ENCODE measurements at places on chromosomes 16 and 17.

- peak; percentile 89 for DNase-seq
These were observed 45.6 kb downstream of the PRMT7 start for GRCh38 chr16:68356249-68356918.

- DNase-seq: no peak
These were observed 193.2 kb upstream of the MYOCD start for GRCh38 chr17:12472252-12473173.

GRCh38 chr16:84613408-84614072, 4.3 kb downstream of the COTL1 start:
- peak; percentile 31 for DNase-seq

DNA sequence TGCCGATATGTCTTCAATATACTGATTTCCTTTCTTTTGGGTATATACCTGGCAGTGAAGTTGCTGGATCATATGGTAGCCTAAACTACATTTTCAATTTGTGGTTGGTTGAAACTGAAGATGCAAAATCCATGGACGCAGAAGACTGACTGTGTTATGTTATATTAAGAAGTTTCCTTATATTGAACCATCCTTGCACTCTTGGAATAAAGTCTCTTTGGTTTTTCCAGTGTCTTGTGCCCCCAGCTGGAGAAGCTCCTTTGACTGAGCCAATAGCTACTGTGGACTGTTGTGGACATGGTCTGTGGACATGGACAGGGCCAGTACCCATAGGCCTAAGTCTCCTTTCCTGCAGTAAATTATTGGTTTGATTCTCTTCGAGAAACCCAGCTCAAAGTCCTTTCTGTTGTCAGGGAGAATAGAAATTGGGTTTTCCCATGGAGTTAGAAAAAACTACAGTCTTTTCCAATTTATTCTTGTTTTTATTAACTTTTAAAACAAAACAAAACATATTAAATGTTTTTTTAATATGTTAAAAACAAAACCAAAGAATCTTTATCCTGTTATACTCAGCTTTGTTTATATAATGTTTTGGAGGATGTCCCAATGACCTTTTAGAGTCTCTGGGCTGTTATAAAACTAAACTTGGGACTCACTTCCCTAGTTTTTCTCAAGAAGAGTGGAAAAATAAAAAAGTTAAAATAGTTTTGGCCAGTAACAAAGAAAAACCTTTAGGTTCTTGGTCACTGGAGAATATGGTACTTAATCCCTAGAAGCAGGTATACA, 15.2 kb upstream of the IL34 start:
- DNase-seq: no peak

DNA sequence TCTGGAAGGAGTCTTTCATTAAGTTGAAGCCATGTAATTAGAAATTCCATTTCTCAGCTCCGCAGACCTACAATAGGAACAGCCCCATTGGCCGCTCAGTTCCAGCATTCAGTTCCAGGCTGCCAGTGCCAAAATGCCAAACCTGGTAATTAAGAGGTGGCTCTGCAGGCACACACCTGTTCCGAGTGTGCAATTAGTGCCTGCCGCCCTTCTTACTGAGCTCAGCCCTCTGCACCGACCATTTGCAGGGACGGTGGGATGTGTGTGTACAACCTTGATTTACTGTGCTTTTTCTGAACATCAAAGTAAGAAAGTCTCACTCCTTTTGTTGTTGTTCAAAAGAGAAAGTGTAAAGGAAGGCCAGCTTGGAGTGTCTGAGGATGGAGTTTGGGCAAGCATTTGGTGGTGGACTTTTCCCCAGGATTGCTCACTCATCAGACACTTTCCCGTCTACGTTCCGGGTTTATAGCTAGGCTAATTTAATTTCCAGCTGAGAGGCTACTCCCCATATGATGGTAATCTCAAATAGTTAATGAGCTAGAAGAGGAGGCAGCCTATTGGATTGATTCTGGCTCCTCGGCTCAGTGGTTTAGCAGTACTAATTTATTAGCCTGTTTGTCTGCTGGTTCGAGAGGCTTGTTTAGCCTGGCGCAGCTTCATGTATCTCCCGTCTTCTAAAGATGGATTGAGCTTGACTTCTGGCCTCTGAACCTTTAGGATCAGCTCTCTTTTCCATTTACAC, 20.0 kb downstream of the HS3ST3B1 start:
- no peak for DNase-seq

DNA sequence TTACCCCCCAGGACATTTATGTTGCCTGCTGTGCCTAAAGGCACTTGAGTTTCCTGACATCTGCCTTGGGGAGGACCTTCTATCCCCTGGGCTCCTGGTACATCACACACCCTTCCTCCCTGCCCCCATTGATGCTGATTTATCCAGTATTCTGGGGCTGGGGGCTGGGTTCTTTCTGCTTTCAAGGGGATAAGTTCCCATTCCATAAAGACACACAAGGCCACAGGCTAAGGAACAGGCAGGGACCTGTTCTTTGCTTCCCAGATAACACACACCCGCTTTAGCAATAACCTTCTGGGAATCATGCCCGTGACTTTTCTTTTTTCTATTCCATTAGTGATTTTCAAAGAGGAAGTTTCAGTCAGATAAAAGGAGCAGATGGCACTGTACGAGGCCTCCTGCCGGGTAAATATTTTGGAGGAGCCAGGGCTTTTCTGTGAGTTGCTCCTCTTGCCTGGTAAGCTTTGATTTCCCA, 30.6 kb downstream of the CHD9 start:
- DNase-seq: no peak

- no peak for DNase-seq
These were observed 237.5 kb upstream of the SALL1 start for GRCh38 chr16:51388516-51388951.

DNA sequence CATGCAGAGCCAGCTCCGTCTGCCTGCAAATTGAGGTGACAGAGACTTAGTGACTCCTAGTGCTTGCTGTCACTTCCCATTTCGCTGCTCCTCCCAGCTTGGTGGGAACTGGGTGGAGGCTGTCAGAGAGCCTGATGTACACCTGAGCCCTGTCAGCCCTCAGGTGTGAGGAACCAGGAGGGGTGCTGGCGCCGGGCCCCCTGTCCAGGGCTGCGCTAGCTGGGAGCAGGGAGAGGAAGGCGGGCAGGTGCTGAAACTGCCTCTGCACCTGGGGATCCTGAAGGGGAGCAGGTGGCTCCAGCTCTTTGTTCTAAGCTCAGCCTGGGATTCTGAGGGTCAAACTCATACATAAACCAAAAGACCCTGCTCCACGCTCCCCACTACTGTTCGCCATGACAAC, 10.8 kb upstream of the WSCD1 start:
- no peak for DNase-seq

- DNase-seq: no peak
These were observed 11.1 kb downstream of the KRT23 start for GRCh38 chr17:40926341-40926740.

- DNase-seq: no peak
These were observed 142.7 kb upstream of the ASIC2 start for GRCh38 chr17:33435721-33436301.

DNA sequence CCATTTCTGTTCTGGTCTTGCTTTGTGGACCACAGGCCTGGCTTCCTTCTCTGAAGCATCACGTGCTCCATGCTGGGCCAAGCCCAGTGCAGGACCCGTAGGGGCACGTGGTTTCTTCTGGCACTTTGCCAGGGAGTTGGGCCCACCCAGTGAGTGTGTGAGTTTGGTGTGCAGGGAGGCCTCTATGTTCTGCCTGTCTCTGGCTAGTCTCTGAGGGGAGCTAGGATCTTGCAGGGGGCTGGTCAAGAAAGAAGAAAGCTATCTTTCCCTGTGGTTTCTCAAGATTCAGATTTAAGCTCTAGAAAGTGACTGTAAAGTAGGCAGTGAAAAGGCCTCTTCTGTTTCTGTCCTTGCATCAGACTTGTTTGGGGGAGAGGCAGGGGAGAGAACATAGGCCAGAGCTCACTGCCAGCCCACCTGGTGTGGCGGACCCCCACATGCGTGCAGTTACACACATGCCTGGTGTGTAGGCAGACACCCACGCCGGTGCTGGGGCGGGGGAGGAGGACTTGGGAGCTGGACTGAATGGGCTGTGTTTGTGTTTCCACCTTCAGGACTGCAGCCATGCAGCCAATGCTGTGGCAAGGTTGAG, 11.8 kb downstream of the LASP1 start:
- DNase-seq: peak; percentile 85

DNA sequence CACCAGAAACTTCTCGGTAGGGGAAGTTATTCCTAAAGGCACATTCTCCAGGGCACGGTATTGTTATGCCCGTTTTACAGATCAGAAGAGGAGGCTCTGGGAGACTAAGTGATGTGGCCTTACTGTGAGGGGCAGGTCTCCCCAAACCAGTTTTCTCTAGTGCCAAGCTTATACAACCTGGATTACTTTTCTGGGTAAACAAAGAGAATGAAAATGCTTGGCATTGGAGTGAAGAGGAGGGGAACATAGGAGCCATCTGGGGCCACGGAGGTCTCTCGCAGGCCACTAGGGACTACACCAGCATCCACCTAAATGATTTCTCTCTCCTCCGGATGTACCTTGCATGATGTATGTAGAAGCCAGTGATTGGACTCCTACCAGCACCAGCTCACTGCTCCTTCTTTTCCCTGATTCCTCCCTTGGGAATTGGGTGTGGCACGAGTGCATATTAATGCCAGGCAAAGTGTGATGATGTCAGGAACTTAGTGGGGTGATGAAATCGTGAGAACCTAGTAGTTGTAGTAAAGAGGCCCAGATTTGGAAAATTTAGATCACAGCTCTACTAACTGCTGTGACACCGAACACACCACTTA, 674 bp downstream of the TOM1L1 start:
- no peak for DNase-seq

DNA sequence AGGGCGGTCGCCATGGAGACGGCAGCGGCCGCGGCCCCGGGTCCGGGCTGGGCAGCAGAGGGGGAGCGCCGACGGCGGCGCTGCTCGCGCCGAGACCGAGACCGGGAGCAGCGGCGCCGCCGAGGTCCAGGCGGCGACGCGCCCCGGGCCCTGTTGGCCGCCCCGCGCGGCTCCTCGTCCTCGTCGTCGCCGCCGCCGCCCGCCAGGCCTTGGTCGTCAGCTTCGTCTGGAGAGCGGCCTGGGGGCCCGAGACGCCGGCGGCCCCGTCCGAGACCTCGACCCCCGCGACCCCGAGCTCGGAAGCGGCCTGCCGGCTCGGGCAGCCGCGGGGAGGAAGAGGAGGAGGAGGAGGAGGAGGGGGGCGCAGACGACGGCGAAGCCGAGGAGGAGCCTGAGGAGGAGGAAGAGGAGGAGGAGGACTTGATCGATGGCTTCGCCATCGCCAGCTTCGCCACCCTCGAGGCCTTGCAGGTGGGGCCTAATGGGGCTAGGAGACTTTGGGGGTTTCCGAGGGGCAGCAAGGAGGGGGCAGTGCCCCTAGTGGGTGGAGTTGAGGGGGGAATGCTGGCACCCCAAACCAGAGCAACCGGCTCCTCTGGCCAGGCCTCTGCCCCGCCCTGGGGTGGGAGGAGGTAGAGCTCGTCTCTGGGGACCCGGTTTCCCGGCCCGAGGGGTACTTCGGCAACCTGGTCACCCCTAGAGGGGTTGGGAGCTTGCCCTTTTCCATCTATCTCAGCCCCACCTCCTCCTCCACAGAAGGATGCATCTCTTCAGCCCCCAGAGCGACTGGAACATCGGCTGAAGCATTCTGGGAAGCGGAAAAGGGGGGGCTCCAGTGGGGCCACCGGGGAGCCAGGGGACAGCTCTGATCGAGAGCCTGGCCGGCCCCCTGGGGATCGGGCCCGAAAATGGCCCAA, 1.5 kb downstream of the FBRS start:
- peak; percentile 58 for DNase-seq

DNA sequence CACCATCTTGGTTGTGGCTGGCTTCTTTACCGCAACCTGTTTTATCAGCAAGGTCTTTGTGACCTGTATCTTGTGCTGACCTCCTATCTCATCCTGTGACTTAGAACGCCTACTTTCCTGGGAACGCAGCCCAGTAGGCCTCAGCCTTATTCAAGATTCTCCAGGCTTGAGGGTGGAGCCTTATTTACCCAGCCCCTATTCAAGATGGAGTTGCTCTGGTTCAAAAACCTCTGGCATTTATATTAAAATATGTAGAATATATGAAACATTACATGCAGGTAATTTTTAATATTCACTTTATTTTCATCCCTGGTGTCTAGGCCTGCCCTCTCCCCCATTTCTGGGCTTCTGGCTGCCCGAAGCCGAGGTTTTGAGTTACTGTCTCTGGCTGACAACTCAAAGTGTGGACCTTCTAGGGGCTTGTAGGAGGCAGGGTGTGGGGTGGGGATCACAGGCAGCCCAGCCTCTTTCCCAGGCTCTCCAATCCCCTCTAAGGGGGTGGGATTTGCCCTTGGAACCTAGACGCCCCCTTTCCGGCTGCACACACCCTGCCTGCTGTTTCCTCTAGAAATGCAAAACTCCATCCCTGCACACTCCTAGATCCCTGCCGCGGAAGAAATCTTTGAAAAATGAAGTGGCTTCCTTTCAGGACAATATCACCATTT, 152.0 kb downstream of the KCNJ12 start:
- no peak for DNase-seq

DNA sequence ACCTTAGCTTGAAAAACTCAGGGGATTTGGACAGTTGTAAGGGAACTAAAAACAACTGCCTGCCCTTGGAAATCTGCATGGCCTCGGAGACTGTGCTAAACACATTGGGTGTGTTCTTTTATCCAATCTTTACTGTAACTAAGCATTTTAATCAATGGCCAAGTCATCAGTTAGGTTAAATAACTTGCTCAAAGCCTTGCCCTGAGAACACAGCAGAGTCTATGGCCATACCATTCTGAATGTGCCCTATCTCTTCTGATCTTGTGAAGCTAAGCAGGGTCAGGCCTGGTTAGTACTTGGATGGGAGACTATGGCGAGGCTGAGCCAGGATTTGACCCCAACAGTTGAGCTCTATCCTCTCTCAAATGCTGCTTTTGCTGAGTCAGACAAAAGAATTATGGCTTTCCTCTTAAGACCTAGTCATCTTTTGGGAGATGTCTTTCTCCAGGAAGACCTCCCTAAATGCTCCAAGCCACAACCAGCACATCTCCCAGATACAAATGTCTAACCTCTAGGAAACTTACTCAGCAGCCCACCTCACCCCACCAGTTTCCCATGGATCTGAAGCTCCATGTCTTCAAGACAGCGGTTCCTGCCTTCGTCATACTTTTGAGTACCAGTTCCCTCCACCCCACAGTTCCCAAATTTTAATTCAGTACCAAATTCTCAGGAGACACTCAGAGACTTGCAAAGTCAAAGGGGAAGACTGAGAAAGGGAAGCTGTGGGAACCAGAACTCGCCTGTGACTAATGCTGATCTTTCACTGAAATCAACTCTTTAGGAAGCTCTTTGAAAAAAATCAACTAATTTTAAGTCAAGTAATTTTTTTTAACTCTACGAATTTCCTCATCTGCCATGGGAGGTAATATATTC, 336.1 kb downstream of the MAF start:
- no peak for DNase-seq

DNA sequence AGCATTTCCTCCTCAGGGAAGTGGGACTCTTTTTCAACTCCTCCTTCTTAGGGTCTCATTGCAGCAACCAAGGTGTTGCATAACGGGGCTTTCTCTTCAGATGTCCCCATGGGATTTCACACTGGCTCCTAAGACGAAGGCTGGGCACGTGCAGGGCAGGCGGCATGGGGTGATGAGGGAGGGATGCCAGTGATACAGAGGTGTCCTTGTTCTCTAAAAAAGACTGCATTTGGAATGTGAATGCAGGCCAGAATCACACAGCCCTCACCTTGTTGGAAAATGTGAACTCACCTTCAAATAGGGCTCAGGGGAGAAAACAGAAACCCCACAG, 105.6 kb downstream of the XYLT1 start:
- no peak for DNase-seq

Measured in activated CD8-positive, alpha-beta T cell treated with anti-CD3 and anti-CD28 coated beads for 36 hours (primary cell).